ENCODE measurements at places on chromosomes 5 and 9. TPM values are rescaled to one million over a fixed set of nuclear protein-coding genes. Genes with fewer than 3 reads are reported as not detected.

Gene SYNPO
- total RNA-seq = 0.02 TPM

Gene YTHDC2
- 31.4 TPM for total RNA-seq

Gene FGF10
- total RNA-seq = not detected

Gene PRRX2
- total RNA-seq = 0.64 TPM

Gene PPP1R26
- 1.0 TPM for total RNA-seq

Gene CYLC2
- total RNA-seq = not detected

Gene MUSK
- not detected for total RNA-seq

Gene SLC1A3
- total RNA-seq = not detected

Gene DNM1
- total RNA-seq = 0.32 TPM

All from T-helper 2 cell treated with Interferon-gamma antibody and Interleukin-4, amounts not matched to agents 100 ng/mL and 5 ng/mL, for 36 hours (primary cell).